ENCODE measurements at places on chromosomes 16 and 17.
A peak's percentile ranks its signal among the peaks of the same experiment; 100 is the strongest.

- DNase-seq: no peak
These were observed 10.9 kb downstream of the SEC14L5 start for GRCh38 chr16:4968879-4969483.

DNA sequence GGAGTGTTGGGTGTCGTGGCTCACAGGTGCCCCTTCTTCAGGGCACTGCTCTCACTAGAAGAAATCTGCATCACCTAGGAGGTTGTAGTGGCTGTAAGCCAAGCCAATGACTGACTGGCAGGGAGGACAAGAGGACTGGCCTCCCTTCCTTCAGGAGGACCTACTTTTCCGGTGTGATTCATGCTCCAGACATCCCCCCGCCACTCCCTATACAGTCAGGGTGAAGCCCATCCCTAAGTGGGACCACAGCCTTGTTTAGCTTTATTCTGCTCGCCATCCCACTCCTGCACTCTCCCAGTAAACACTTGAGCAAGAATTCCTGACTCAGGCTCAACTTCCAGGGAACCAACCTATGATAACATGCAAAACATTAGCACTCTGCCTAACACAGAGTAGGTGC lies 67.0 kb downstream of the PLCG2 start:
- no peak for DNase-seq

GRCh38 chr17:61351745-61352407 lies 47.8 kb upstream of the TBX2 start:
- DNase-seq: no peak

GRCh38 chr16:67865318-67865717 lies 7.5 kb upstream of the EDC4 start:
- DNase-seq: no peak

GRCh38 chr16:50419116-50419515 lies 50.3 kb upstream of the BRD7 start:
- DNase-seq: no peak

DNA sequence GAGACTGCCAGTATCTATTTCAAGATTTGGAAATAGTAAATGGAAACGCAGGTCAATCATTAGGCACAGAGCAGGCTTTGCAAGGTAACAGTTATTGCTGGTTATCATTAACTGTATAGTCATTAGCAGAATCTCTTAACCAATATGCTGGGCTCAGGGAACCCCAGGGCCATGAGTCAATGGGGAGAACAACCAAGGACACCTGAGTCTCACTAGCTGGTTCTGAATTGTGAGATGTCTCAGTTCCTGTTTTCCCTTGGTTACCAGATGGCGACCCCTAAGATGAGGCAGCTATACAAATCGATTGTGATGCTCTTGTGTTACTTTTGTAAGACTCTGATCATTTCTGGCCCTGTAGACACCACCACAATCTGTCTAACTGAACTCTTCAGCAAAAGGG lies 385.3 kb downstream of the HAPSTR1 start:
- no peak for DNase-seq

DNA sequence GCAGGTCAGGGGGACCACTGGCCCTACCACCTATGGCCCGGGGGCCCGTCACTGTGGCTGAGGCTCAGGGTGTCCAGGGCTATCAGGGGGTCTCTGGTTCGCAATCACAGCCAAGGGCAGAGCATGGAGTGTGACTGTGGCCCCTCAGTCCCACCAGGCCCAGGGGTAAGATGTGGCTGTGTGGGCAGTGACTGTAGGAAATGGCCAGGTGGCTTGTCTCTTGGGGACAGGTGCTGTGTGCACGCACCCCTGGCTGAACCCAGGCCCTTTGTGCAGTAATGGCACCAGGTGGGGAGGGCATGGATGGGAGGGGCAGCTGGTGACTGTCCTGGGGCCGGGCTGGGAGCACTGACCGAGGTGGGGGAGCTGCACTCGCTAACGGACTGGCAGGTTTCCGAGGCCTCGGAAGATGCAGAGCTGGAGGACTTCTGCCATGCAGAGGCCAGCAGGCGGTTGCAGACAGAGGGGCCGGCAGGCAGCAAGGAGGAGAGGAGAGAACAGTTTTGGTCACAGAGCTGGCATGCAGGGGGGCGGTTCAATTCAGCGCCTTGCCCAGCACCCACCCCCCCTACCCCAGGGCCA lies 18.8 kb downstream of the IL34 start:
- no peak for DNase-seq

GRCh38 chr17:82098169-82098938 lies at the start of gene FASN:
FASN (minus strand) TSS chr17:82098236; CDS start chr17:82096445, 1,791 bp downstream.
- DNase-seq: peak; percentile 94

DNA sequence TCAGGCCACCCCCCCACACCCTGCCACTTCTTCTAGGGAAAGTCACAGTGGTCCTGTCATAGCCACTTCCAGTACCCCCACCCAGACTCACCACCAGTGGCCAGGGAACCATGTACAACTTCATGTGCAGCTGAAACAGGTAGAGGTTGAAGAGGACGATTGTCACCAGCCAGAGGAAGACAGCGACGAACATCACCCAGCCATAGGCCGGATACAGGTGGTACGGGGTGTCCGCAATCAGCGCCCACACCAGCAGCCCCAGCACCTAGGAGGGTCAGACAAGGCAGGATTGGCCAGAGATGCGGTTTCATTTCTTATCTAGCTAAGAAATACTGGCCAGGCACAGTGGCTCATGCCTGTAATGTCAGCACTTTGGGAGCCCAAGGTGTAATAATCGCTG lies 16.7 kb downstream of the ARL2BP start:
- no peak for DNase-seq

DNA sequence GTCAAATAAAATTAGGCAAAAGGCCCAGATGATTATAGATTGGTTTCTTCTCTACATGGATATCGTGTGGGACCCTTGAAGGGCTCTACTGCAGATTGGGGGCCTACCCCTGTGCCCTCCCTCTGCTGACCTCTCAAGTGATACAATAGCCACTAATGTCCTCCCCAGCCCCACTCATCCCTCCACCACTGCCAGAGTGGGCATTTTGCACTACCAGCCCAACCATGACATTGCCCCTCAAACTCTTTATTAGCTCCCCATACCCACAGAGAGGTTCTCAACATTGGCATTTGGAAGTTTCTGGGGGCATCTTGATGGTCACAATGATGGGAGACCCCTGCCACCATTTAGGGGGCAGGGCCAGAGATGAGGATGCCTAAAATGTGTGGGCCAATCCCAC lies 41.8 kb downstream of the CCDC182 start:
- DNase-seq: no peak

- no peak for DNase-seq
These were observed 45.0 kb downstream of the LDHD start for GRCh38 chr16:75071621-75072020.

DNA sequence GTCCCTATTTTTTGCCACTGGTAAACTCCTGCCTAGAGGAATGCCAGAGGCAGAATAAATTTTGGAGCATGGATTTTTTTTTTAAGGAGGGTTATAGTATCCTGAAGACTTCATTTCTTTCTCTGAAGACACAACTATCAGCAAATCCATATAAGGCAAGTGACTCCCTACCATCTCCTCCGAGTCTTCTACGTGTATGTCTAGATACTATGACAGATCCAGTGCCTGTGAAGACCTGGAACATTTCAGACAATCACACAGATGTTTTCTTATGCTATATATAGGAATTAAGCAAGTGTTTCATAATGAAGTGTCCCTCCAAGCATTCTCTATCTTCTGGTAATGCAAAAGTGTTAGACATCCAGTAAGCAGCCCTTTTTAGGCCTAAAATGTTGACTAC lies 255.5 kb upstream of the TBX2 start:
- no peak for DNase-seq

- DNase-seq: no peak
These were observed 90.3 kb downstream of the RAB11FIP4 start for GRCh38 chr17:31481783-31482081.

- DNase-seq: no peak
These were observed 163.6 kb upstream of the C17orf78 start for GRCh38 chr17:37212179-37212578.

DNA sequence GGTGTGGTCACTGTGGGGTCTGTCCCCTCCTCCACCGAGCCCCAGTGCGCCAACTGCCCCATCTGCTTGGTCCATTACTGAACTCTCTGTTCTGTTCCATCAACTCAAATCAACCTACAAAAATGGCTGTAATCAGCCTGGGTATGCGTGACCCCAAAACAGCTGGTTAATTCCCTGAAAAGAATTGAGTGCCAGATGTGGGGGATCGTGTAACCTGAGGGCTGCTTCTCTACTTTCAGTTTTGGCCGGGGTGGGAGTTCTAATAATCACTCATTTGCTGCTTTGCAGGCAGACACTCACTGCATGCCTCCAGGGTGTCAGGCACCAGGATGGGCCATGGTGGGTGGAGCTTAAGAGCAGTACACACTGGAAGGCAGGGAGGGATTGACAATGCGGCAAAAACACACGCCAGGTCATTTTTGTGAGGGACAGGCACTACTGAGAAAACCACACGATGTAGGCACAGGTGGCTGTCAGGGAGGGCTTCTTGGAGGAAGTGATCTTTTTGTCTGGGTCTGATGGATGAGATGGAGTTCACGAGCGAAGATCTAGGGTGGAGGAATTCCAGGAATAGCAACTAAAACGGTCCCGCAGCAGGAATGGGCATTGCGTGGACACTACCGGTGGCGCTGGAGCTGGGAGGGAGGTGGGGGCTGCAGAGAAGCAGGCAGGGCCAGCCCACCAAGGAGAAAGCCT lies 30.4 kb upstream of the SSTR5 start:
- DNase-seq: no peak

DNA sequence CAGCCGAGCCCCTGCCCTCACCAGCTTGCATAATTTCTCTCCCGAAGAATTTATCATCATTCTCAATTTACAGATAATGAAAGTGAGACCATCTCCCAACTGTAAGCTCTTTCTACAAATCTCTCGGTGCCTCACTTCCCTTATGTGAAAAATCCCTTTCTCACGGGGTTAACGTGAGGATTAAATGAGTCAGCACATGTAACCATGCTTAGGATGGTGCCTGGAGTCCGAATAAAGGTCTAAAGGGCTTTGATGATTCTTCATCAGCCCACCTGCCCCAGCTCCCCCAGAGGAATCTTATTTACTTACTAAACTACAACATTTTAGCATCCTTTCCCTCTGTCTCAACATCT lies 24.8 kb upstream of the PIK3R6 start:
- DNase-seq: no peak

DNA sequence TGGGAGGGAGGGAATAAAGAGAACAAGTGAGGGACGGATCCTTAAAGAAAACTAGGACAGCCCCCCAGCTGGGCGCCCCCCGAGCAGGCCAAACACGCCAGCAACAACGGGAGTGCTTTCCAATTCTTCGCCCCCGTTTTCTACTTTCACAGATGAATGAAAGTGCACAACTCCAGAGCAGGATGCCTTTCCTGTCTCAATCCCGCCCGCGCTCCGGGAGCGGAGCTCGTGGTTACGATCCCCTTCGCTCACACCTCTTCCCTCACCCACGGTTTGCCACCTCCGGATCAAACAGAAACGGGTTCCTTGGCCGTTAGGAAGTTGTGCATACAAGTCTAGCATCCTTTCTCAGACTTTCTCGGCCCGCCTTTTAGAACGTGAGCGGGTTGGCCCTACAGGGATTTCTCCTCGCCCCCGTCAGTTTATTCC lies 680 bp downstream of the SKA2 start:
- DNase-seq: peak; percentile 32

- DNase-seq: no peak
These were observed 113.3 kb downstream of the IRF8 start for GRCh38 chr16:86012221-86012620.

GRCh38 chr16:14494396-14494966 lies 135.6 kb downstream of the PARN start:
- no peak for DNase-seq

GRCh38 chr17:74737299-74738050 lies 419 bp downstream of the RAB37 start:
- no peak for DNase-seq

GRCh38 chr17:58352596-58353388 lies 791 bp upstream of the SUPT4H1 start:
- DNase-seq: no peak

DNA sequence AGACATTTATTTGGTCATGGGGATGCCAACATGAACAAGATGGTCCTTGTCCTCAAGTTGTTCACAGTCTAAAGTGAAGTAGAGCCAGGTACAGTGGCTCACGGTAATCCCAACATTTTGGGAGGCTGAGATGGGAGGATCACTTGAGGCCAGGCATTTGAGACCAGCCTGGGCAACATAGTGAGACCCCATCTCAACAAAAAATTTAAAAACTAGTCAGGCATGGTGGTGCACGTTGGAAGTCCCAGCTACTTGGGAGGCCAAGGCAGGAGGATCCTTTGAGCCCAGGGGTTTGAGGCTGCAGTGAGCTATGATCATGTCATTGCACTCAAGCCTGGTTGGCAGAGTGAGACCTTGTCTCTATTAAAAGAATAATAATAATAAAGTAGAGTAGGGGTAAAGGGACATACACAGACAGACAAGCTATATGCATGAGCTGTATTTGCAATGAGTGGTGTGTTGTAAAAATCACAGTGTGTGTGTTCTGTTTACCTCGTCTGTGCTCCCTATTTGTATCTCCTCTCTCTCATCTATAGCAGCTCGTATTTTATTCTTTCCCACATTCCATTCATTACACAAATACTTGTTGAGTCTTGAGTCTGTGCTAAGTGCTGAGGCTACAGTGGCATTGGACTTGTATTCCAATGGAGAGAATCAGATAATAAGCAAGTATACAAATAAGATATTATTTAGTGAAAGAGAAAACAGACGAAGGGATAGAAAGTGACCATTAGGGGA lies 73.9 kb upstream of the DHX40 start:
- DNase-seq: no peak

DNA sequence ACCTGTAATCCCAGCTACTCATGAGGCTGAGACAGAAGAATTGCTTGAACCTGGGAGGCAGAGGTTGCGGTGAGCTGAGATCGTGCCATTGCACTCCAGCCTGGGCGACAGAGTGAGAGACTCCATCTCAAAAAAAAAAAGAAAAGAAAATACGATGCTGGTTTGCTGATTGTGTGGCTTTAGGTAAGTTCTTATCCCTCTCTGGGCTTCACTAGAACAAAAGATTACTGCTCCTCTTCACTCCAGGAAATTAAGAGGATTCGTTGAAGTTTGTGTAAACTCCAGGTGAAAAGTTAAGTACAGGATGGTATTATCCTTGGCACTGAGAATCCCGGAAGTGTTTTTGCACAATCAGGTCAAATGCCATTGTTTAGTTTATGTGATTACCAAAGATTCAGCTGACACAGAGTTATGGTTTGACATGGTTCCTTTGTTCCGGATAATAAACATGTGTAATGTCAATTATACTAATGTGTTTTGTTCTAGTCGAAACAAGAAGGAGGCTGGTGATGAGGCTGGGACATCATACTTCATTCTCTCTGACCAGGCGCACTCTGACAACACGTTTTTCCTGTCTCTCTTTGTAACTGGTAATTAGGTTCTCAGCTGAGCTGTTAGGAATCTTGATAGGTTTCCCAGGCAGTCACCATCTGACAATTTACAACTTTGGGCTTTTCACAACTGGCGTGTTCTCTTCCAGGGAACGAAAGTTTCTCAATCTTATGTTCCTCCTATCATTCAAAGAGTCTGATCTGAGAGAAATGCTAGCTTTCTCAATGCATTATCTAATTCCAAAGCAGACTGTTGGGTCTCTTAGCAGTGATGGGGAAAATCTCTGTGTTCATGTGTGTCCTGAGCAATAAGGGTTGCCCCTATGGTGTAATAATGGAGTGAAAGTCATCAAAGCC lies 10.8 kb upstream of the TAOK1 start:
- DNase-seq: no peak

- no peak for DNase-seq
These were observed 693 bp downstream of the NDRG4 start for GRCh38 chr16:58500430-58501241.

- DNase-seq: no peak
These were observed 15.5 kb upstream of the CMIP start for GRCh38 chr16:81429045-81429521.

Data from stimulated activated CD4-positive, alpha-beta T cell treated with anti-CD3 and anti-CD28 coated beads, Interleukin-2, amount 100 ng/mL, for 48 hours (primary cell).